ENCODE measurements at places on chromosomes 6 and 20.

DNA sequence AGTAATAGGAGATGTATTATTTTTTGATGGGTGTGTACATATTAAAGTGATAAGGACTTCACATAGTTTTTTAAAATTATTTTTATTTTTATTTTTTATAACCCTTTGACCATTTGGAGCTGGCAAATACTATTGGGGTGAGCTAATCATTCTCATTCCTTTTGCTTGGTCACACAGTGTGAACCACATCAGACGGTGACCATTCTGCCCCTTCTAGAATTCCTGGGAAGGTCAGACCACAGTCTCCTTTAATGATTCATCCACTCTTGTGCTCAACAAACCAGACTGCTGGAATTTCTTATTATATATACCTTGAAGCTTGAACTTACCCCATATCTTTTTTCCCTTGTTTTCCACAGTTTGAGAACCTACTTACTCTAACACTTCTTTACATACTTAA lies 23.9 kb upstream of the PRL start:
- no peak for DNase-seq

- DNase-seq: no peak
These were observed 275.1 kb upstream of the IMPG1 start for GRCh38 chr6:76347539-76347938.

GRCh38 chr6:11427723-11428245 lies 109.8 kb upstream of the TMEM170B start:
- no peak for DNase-seq

DNA sequence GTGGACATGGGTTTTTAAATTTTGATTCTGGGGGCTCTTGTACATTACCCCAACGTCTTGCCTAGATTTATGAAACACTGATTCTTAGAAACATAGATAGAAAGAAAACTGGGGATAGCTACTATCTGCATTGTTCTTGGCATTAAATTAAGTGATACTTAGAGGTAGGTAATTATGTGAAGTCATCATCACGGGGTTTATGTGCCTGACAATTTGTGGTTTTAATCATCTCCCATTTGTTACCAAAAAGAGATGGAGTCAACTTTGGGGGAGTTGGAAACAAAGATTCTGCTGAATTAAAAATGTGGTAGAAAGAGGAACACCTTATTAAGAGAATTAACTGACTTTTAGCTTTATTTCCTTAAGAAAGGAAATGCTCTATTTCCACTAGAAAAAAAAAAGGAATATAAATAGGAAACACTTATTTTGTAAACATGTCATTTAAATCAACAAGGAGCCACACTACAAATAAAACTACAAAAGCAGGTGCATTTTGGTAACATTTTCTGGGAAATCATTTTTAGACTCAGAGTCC lies 5.6 kb downstream of the TNFAIP3 start:
- no peak for DNase-seq
